Stimulated activated CD4-positive, alpha-beta T cell treated with anti-CD3 and anti-CD28 coated beads, TNF-alpha, amount 100 ng/mL, for 1 hour (primary cell): ENCODE measurements at places on chromosomes 2 and 18.

- no peak for DNase-seq
Observed at GRCh38 chr2:30421026-30421603, 25.9 kb upstream of the LCLAT1 start.

- no peak for DNase-seq
Observed at GRCh38 chr2:190505696-190506095, 28.8 kb downstream of the NEMP2 start.

DNA sequence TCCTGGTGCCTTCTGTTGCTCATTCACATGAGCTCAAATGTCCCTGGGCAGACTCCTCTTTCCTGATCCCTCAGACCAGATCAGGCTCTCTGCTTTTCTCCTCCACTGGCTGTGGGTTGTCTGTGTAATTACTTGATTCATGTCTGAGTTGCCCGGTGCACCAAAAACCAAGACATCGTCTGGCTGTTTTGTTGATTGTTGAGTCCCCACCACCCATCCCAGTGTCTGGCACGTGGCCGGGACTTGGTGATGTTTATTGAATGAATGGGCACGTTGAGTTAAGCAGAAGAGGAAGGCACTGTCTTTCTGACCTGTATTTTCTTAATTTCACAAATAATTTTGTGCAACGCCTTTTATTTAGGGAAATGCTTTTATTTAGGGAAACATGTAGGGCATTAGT is 499.1 kb upstream of the HS6ST1 start:
- DNase-seq: no peak

GRCh38 chr2:48397281-48397680 is 132.7 kb upstream of the STON1 start:
- no peak for DNase-seq

GRCh38 chr2:23375448-23375847 is 9.5 kb upstream of the KLHL29 start:
- no peak for DNase-seq

GRCh38 chr2:17757321-17757720 is 3.4 kb downstream of the GEN1 start:
- no peak for DNase-seq

- no peak for DNase-seq
Observed at GRCh38 chr2:221364672-221365071, 207.4 kb downstream of the EPHA4 start.

- no peak for DNase-seq
Observed at GRCh38 chr18:76373297-76373696, 121.7 kb downstream of the ZNF516 start.

GRCh38 chr18:42442656-42443055 is 487.6 kb downstream of the PIK3C3 start:
- DNase-seq: no peak

DNA sequence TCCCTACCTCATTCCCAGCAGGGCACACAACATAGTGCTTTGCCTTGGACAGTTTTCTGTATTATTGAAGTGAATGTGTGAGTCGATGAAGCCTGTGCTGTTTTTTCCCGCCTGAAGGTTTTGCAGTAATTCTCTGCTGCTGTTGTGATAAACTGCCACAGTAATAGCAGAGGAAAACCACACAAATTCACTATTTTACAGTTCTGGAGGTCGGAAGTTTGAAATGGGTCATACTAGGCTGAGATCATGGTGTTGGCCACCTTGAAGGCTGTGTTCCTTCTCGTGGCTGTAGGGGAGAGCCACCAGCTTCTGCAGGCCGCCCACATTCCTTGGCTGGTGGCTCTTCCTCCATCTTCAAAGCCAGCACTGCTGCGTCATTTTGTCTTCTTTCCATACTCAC is 678 bp upstream of the SLC16A14 start:
- no peak for DNase-seq
